Kidney tubule cell (primary cell): ENCODE measurements at places on chromosomes 7 and 10.

GRCh38 chr10:99548041-99548530 is 15.3 kb downstream of the NKX2-3 start:
- DNase-seq, result no peak

GRCh38 chr7:26100406-26101339 is 51.3 kb upstream of the NFE2L3 start:
- DNase-seq, result no peak

- DNase-seq, result no peak
Observed at GRCh38 chr10:48667960-48668590, 16.6 kb upstream of the WDFY4 start.

GRCh38 chr10:84550756-84551436 is 222.5 kb downstream of the CCSER2 start:
- no peak for DNase-seq
